ENCODE measurements at places on chromosomes 16 and 17.

- DNase-seq, result no peak
Measured at GRCh38 chr16:16124438-16124837, 98.9 kb downstream of the ABCC6 start.

DNA sequence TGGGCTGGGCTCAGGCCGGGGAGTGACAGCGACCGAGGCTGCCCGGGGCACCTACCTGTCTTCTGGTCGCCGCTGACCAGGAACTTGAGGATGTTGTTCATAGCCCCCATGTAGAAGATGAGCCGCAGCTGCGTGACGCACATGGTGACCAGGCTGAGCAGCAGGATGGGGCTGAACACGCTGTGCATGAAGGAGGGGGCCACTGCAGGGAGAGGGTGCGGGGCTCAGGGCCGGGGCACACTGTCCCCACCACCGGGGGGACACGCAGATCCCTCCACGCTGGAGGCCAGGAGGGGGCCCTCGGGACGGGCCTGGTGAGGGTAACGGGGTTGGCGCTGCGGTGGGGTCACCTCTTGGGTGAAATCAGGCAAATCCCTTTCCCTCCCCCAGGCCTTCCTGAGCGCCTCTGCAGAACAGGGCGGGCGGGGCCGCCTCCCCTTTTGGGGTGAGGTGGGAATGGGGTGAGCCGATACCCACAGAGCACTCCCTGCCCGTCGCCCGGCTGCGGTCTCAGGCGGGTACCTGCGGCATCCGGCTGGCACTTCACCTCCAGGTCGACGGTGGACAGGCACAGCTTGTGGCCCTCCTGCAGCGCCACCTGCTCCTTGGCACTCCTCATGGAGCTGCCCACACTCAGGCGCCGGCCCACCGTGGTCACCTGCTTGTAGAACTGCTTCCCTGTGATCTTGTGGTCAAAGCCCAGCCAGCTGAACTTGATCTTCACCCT, 28.3 kb upstream of the PITPNA start:
- no peak for DNase-seq

DNA sequence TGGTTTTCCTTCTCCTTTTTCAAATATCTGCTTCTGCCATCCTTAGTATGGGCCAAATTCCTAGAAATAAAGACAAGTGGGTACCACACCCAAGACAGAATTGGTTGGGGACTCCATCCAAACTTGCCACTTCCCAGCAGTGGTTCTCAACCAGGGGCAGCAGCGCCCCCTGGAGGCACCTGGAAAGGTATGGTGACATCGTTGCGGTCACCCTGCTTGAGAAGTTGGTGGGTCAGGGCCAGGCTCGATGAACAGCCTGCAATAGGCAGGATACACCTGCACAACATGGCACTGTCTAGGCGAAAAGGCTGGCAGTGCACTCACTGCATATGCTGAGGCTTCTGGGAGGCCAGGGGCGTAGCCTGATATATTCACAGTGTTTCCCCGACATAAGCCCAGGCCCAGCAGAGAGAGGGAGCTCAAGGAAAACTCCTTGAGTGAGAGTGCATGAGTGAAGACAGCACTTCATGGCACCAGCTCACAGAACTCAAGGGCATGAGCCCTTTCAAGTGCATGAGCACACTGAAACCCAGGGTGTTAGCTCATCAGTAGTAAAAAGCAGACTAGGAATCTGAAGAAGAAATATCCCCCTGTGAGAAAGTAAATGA, 57.7 kb downstream of the CMC2 start:
- DNase-seq, result peak; percentile 18

- DNase-seq, result no peak
Measured at GRCh38 chr17:73643852-73644144, 447 bp downstream of the SDK2 start.

GRCh38 chr16:3949946-3950342, 69.4 kb upstream of the CREBBP start:
- no peak for DNase-seq

DNA sequence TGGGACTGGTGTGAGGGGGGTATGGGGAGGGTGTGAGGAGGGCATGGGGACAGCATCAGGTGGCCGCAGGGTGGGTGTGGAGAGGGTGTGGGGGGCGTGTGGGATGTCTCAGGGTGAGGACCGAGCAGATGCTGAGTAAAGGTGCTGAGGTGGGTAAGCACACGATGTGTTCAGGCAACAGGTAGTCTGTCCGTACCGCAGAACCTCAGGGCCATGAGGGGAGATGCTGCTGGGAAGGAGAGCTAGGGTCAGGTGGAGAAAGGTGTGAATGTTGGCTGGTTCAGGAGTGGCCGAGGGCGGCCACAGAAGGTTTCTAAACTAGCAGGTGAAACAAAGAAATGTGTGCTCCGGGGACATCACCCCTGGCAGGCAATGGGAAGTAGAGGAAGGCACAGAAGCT, 80.0 kb upstream of the CDH5 start:
- no peak for DNase-seq

- DNase-seq, result no peak
Measured at GRCh38 chr17:2952174-2952845, 111.1 kb downstream of the OR1D5 start.

GRCh38 chr17:13626703-13627102, 25.0 kb upstream of the HS3ST3A1 start:
- DNase-seq, result no peak

DNA sequence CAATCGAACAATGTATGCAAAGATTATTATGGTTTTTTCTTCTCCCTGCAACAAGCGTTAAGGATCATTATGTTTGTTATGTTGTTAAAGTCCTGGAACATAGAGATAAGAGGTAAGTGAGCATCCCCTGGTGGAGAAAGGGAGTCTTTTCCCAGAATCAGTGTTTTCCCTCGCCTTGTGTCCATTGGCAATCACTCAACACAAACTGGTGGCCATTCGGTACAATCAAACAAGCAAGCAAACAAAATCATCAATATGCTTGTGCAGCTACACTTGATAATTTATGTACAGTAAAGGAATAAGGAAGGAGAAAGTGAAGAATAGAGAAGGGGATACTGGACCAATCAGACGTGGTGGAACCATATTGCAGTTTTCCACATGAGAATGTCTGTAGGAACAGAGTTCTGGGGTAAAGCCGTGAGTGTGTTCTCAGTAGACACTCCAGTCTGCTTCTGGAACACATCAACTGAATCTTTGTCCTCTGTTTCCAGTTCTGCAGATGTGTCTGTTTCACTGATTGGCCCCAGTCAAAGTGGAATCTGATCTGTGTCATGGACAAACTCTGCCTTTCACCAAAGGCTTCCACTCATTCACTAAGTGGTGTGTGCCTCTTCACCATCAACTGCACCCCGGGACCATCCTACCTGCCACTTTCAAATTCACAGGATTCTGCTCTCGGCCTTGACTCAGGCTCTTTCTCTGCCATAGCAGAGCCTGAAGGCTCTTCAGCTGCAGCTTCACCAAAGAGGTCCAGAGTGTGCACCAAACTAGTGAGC, 169.5 kb downstream of the AHSP start:
- peak; percentile 61 for DNase-seq

- DNase-seq, result no peak
Measured at GRCh38 chr17:3935825-3936355, 19.6 kb upstream of the P2RX1 start.

GRCh38 chr17:17050346-17051345, 8.4 kb downstream of the MPRIP start:
- no peak for DNase-seq

DNA sequence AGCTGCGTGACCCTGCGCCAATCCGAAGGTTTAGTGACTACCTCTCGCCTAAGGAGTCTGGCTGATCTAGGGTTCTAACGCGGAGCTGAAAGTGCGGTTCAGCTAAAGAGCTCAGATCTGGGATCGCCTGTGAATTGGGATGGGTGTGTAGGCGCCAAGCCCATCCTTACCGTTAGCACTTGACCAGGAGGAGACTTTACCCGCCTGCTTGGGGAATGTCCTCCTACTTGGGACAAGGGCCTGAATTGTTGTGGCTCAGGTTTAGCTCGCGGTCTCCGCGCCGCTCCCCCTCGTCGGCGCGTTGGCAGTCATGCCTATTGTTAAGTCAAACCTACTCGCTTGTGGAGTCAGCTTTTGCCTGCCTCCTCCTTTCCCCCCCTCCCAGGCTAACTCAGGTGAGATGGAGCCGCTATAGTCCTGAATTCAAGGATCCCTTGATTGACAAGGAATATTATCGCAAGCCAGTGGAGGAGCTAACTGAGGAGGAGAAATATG, 480 bp downstream of the MRPS7 start:
- DNase-seq, result peak; percentile 50

- DNase-seq, result peak; percentile 71
Measured at GRCh38 chr17:63116967-63117830, 151.2 kb downstream of the TANC2 start.

DNA sequence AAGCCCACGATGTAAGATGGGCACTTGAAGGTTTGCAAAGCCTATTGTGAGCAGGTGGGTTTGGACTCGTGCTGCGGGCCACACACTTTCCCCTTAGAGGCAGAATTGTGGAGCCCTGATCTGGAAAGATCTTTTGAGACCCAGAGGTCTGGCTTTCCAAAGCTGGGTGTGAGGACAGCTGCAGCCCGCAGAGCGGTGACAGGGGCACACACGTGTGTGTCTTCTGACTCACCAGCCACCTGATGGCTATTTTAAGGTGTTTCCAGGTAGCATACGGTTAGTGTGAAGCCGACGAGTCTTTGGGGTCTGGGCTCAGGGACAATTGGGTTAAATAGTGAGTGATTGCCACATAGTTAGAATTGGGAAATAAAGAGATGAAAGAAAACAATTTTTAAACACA, 108.9 kb upstream of the GSE1 start:
- DNase-seq, result no peak

GRCh38 chr17:77421630-77421972, 280.8 kb downstream of the SEC14L1 start:
- no peak for DNase-seq

DNA sequence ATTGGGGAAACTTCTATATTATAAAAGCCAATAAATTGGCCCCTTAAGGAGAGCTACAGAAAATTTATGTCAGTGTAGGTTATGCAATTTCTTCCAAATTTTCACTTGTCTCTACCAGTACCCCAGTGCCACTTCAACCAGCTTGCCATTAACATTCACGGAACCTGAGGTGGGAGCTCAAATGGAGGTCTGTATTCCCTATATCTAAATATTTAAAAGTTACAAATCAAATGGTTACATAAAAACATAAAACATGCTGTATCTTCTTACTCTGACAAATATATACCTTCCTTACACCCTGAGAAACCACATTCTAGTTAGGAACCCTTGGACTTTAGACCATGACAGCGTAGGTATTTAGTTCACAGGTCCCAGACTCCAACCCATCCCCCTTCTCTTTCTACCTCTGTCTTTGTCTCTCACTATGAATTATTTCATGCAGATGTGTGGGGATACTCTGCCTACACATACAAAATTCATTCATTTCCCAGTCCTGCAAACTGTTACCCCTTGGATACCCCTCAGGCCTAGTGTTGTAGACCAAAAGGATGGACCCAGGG, 127.8 kb upstream of the PMFBP1 start:
- DNase-seq, result no peak

DNA sequence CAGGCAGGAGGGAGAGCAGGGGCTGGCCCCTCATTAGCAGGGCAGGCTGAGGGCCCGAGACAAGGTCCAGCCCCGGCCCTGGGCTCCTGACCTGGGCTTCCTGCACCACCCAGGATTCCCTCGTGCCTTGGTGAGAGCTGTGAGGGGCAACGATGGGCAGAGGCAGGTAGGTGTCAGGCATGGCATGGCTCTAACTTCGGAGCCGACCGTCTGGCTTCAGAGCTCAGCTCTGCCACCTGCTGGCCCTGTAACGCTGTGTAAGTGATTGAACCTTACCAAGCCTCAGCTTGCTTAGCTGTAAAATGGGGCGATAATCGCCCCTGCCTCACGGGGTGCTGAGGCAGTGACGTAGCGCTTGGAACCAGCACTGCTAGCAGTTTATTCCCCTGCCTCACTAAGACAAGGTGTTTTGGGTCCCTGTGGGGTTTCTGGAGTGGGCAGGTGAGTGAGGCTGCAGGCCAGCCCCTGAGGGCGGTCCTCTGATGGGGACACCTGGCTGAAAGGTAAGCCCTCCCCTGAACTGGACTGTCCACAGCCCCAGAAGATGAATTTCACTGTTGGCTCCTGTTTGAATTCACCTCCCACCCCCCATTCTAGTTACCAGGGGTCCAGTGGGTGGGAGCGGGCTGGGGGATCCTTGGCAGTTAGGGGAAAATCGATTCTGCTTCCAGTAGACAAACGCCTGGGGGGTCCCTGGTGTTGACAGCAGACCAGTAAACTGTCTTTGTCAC, 184.8 kb upstream of the GSE1 start:
- peak; percentile 12 for DNase-seq

- DNase-seq, result peak; percentile 28
Measured at GRCh38 chr17:19753661-19754463, 5.8 kb upstream of the ALDH3A1 start.

- no peak for DNase-seq
Measured at GRCh38 chr16:12043953-12044352, 67.4 kb downstream of the SNX29 start.

DNA sequence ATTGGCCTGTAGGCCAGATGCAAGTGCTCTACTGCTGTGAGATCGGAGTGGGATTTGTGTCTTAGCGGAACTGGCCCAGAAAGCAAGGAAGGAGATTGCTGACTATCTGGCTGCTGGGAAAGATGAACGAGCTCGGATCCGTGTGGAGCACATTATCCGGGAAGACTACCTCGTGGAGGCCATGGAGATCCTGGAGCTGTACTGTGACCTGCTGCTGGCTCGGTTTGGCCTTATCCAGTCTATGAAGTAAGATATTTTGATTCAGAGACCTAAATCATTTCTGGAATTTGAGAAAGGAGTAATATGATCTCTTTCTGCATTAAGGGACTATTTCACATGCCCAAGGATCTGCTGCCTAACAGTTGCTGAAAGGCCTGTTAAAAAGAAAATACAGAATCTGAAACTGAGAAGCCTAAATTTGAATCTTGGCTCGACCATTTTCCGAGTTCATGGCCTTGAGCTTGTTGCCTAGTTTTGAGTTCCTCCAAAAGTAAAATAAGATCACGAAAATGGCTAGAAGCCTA, 21.1 kb downstream of the IST1 start:
- no peak for DNase-seq

DNA sequence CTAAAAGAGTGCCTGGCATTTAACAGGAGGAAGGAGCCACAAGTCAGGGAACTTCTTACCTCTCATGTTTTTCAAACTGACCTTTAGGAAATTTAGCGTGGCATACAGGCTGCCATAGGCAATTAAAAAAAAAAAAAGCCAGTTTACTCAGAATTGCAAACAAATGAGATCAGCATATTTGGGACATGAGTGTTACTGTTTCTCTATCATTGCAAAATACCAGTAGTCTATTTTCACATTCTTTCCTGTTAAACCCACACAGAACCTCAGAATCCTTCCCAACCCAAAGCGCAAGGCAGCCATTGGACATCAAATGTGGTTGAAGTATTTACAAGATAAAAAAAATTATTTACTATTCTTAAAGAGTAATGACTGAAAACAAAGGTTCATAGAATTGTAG, 366.4 kb upstream of the DYNLRB2 start:
- DNase-seq, result no peak

- no peak for DNase-seq
Measured at GRCh38 chr16:23505180-23505665, 5.1 kb downstream of the GGA2 start.

GRCh38 chr17:21039839-21040575, 2.8 kb downstream of the USP22 start:
- peak; percentile 23 for DNase-seq

All from NCI-H146 (cell line).